ENCODE measurements at places on chromosomes 4 and X. TPM values are rescaled to one million over a fixed set of nuclear protein-coding genes. Genes with fewer than 3 reads are reported as not detected.
A peak's percentile ranks its signal among the peaks of the same experiment; 100 is the strongest.

The GPM6B gene
- 0.48 TPM for total RNA-seq

DNA sequence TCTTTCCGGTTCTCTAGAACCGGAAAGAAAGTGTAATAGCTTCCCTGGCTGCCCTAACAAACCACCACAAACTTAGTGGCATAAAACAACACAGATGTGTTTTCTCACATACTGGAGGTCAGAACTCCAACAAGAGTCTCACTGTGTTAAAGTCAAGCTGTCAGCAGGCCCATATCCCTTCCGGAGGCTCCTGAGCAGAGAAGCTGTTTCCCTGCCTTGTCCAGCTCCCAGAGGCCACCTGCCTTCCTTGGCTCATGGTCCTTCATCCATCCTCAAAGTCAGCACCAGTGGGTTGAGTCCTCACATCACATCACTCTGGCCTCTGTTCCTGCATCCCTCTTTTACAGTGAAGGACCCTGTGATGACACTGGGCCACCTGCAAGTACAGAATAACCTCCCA lies 49.8 kb upstream of the HMX1 start:
- DNase-seq = no peak

DNA sequence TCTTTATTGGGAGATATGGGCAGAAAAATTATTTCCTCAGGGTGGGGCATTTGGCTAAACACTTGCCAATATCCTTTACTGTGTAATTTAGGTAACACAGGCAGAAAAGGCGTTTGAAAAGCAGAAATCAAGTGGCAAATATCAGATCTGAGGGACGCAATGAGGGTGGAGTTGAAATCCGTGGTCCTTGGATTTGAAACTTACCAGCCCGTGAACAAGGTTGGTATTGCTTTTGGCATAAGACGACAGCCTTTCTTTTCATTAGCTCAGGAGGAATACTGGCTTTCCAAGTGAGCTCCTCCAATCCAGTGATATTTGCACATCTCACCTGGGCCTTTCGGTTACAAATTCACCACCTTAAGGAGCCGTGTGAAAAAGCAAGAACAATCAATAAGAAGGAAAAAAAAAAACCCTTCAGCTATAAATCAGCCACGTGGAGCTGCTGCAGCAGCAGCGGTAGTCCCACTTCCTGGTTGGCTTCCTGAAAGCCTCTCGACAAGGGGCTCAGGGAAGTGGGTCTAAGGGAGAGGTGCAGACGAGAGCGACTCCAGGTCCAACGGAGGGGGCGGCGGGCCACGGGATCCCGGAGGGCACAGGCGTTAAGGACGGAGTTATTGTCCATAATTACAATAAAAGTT lies 734 bp upstream of the GALNT7 start:
- DNase-seq = peak; percentile 46

DNA sequence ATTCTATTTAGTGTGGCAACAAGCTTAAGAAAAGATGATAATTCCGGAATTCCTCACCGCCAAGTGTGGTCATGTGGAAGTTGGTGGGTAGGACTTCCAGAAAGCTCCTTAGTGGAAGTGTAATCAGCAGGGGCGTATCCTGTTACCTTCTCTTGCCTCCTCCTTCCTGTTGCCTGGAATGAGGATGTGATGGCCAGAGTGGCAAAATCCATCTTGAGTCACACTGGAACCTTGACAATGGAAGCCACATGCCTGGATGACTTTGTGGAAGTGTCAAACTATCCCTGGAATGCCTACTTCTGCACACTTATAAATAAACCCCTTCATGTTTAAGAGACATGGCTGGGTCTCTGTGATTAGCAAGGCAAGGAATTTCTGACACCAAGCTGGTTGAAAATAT lies 191.0 kb downstream of the PRDM5 start:
- DNase-seq = no peak

GRCh38 chr4:38723726-38724474 lies 58.9 kb downstream of the TLR10 start:
- no peak for DNase-seq

DNA sequence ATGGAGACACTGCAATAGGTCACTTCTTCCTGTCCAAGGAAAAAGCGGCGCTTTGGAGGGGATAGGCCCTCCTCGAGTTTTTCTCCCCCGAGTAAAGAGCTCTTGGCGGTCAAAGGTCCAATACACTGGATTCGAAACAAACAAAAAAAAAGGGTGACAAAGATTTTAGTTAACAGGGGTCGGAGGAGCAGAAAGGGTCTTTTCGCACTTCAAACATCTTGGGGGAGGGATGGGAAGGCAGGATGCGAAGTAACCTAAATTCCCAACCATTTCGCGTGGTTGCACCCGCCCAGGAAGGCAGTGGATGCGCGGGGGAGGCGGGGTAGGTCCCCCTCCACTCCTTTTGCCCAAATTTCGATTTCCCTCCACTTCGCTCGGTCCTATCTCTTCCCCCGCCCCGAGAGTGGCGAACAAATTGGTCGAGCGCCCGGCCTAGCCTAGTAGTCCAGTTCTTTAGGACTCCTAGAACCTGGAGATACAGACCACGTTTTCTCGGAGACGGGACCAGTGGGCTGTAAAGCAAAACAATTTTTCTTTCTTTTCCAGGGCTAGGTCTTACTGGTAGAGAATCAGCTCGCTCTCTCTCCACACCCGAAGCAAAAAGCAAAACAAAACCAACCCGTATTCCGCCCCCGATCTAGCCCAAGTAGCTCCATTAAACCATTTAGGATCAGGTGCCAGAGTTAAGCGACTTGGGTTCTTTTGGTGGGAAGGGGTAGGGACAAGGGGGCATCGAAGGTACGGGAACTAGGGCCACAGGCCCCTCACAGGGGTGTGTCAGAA lies 2.0 kb upstream of the STAG2 start:
- DNase-seq = peak; percentile 59

DNA sequence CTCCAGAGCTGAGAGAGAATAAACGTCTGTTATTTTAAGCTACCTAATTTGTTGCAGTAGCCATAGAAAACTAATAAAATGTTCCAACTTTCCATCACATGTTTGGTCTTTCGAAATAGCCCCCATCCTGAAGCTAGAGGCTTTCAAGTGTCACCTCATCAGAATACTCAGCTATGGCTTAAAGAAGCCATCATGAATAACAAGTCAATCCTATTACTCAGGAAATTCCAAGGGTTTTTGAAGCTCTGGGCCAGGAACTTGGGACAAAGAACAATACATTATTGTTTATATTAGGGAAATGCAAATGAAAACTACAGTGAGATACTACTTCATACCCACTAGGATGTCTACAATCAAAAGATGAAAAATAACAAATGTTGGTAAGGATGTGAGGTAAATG lies 42.2 kb downstream of the TBCK start:
- DNase-seq = no peak

- no peak for DNase-seq
Measured at GRCh38 chr4:137705171-137705783, 173.0 kb upstream of the PCDH18 start.

GRCh38 chr4:7971881-7972500 lies 32.3 kb upstream of the AFAP1 start:
- DNase-seq = no peak

GRCh38 chr4:168501407-168501806 lies 4.6 kb downstream of the PALLD start:
- DNase-seq = no peak

DNA sequence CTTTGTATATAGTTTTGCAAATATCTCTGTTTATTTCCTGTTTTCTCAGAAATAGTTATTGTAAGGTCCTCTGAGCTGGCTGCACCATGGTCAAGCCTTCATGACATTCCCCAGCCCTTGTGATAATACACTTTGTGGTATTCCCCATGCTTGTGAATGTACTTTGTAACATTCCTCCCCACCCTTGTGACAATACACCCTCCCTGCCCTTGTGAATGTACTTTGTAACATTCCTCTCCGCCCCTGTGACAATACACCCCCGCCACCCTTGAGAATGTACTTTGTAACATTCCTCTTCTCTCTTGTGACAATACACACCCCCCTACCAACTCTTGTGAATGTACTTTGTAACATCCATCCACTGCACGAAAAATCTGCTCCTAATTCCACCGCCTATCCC lies 530.7 kb downstream of the CENPC start:
- no peak for DNase-seq

DNA sequence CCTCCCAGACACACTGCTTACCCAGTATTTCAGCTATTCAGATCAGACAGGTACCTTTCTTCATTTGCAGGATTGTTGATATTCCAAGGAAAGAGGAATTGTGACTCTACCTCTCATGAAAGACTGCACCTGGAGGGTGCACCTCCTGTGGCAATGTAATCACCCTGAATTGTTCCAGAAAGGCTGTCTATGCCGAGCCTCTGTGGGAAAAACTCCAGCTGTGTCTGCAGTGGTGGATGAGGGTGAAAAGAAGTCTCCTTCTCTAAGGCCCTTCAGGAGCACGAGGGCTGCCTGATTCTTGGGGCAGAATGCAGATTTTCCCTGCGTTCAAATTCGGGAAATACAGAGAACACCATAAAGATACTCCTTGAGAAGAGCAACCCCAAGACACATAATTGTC lies 108.2 kb upstream of the ADAMTS3 start:
- DNase-seq = no peak

GRCh38 chr4:158172261-158173258 lies at the start of gene GASK1B:
Gene GASK1B, minus strand, starts transcription at chr4:158173025. Its CDS starts 1,650 bp downstream, at chr4:158171375.
- no peak for DNase-seq

All from left lobe of liver (tissue), 2 donors.